Stimulated activated CD4-positive, alpha-beta T cell treated with anti-CD3 and anti-CD28 coated beads, Interleukin-1b, Interleukin-23, amount 100 ng/mL, for 24 hours (primary cell): ENCODE measurements at places on chromosomes 16 and 17.

- DNase-seq: no peak
Observed at GRCh38 chr17:7560172-7561027, 1.3 kb upstream of the SENP3 start.

GRCh38 chr16:65905331-65905730 lies 461.2 kb upstream of the CDH5 start:
- no peak for DNase-seq

DNA sequence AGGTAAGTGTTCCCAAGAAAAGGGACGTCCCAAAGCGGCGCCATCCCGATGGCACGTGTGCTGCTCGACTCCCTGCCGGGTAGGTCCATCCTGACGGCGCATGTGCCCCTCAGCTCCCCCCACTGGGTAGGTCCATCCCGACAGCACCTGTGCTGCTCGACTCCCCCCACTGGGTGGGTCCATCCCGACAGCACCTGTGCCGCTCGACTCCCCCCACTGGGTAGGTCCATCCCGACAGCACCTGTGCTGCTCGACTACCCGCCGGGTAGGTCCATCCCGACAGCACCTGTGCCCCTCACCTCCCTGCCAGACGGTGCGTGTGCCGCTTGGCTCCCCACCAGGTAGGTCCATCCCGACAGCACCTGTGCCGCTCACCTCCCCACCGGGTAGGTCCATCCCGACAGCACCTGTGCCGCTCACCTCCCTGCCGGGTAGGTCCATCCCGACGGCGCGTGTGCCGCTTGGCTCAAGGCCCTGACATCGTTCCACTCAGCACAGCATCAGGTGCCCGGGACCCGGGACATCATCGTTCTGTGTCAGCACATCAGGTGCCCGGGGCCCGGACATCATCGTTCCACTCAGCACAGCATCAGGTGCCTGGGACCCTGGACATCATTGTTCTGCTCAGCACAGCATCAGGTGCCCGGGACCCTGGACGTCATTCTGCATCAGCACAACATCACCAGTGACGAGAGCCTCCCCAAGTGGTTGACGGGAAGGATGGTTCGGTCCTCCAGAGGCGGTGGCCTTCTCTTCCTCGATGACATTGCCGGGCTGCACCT lies 5.7 kb upstream of the FN3K start:
- DNase-seq: no peak

DNA sequence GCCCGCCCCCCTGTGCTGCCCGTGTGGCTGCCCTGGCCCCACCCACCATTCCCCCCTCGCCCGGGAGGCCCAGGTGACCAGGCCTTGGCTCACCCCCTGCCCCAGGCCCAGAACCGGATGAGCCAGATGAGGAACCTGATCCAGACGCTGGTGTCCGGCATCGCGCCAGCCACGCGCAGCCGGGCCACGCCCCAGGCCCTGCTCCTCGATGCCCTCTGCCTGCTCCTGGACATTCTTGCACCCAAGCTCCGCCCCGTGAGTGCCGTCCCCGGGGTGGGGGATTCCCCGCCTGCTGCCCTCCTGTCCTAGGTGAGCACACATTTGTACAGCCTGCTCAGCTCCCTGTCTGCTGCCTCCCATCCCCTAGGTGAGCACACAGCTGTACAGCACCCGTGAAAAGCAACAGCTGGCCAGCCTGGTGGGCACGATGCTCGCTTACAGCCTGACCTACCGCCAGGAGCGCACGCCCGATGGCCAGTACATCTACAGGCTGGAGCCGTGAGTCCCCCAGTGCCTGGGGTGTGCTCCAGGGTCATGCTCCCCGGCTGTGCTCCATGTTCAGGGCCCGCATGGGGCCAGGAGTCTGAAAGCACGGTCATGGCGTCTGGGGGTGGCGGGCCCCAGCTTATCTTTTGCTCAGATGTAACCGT lies 4.8 kb downstream of the GNG13 start:
- no peak for DNase-seq

GRCh38 chr16:739560-740458 lies 988 bp downstream of the CIAO3 start:
- no peak for DNase-seq

- no peak for DNase-seq
Observed at GRCh38 chr16:81592353-81592866, 147.8 kb downstream of the CMIP start.

GRCh38 chr16:2915196-2915929 lies 3.6 kb downstream of the FLYWCH1 start:
- no peak for DNase-seq

DNA sequence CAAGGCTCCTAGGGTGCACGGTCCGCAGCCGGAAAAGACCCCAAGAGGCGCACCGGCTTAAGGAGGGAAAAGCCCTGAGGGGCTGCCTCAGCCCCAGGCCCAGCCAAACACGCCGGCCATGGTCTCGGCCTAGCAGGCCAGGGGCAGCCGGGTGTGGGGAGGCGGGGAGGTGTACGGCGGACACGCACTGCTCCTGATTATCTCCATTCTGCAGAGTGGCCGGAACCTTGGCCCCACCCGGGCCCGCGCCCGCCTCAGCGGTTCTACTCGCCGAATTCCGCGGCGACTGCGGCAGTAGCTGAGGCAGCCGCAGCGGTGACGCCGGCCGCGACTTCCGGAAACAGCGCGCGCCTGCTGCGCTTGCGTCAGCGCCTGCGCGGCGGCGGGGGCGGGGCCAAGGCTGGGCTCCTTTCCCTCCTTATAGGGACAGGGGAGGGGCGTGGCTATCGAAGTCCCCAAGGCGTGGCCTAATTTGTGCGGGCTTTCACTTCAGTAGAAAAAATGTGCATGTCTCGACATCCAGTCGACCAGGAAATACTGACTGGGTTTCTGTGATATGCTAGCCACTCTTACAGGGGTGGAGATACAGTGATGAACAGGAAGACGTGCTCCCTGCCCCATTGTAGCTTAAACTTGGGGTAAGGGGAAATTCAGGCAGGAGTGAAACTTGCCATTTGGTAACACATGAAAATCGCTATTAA lies at the start of gene PARN:
Gene PARN (minus strand): TSS at position 342 of the 701 bp plus-strand sequence. CDS start 135 bp downstream, at position 207.
- peak; percentile 98 for DNase-seq

DNA sequence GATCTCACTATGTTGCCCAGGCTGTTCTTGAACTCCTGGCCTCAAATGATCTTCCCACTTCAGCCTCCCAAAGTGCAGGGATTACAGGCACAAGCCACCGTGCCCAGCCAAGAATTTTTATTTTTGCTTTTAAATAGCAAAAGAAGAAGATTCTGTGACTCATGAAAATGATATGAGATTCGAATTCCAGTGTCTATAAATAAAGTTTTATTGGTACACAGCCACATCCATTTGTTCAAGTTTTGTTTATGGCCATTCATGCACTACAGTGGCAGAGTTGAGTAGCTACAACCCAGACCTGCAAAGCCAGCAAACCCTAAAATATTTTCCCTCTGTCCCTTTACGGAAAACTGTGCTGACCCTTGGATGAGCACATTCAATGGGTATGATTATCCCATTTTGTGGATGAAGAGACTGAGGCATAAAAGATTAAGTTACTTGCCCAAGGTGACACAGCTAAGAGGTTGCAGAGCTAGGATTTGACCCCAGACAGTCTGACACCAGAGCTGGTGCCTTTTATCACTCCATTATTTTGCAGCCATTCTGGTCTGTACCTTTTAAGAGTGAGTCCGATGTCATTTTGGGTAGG lies 34.2 kb downstream of the SCNN1G start:
- DNase-seq: no peak

- DNase-seq: no peak
Observed at GRCh38 chr17:76918811-76919210, 50.6 kb downstream of the MGAT5B start.

DNA sequence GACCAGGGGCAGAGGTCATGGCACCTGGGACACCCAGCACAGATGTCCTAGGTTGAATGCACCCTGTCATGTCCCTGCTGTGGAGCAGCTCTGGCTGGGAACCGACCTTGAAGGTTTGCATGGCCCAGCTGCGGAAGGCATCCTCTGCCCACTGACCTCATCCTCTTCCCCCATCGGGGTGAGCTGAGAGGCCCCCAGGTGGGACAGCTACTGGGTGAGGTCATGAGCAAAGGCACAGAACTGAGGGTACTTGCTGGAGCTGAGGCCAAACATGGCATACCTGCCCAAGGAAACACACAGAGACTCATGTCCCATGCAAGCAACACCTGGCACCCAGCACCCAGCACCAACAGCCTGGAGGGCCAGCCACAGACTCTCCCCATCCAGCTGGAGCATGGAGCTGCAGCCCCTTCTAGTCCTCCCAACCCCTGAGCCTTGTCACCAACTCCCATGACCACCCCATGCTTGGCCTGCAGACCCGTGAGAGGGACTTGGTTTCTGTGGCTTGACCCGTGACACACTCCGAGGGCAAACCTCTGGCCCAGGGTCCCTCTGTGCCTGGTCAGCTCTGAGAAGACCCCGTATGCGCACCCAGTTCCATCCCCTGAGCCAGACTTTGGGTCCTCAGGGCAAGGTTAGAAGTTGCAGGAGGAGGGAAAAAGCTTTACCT lies 33.1 kb downstream of the LGALS9 start:
- no peak for DNase-seq

GRCh38 chr17:40447806-40448205 lies 4.6 kb downstream of the IGFBP4 start:
- no peak for DNase-seq

DNA sequence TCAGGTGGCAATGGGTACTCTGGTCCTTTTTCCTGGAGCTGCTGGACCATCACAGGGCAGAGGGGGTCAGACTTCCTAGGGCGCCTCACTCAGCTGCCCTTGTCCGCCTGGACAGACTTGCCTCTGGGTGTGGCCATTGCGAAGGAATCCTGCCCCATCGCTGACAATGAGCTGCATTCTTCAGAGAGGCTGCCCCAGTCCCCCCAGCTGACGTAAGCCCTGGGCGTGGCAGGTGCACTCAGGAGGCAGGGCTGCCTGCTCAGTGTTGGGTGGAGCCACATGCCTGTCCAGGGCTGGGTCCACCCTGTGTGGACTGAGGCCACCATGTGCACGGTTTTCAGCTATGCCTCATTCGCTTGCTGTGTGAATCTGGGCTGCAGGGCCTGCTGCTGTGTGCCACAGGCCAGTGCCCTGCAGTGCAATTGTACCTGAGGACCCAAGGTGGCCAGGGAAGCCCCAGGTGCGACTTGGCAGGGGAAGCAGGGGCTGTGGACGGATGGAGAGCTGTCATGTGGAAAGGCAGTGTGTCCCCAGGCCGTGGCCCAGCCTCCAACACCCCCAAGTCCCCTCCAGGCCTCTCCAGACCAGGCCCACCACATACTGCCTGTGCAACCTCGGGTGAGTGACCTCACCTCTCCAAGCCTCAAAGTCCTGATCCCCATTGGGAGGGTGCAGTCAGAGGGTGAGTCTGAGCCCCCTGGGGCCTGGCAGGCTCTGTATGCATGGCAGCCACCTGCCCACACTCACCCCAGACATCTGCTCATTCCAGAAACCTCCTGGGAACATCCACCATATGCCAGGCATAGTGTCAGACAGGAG lies 14.0 kb upstream of the MPRIP start:
- DNase-seq: no peak

DNA sequence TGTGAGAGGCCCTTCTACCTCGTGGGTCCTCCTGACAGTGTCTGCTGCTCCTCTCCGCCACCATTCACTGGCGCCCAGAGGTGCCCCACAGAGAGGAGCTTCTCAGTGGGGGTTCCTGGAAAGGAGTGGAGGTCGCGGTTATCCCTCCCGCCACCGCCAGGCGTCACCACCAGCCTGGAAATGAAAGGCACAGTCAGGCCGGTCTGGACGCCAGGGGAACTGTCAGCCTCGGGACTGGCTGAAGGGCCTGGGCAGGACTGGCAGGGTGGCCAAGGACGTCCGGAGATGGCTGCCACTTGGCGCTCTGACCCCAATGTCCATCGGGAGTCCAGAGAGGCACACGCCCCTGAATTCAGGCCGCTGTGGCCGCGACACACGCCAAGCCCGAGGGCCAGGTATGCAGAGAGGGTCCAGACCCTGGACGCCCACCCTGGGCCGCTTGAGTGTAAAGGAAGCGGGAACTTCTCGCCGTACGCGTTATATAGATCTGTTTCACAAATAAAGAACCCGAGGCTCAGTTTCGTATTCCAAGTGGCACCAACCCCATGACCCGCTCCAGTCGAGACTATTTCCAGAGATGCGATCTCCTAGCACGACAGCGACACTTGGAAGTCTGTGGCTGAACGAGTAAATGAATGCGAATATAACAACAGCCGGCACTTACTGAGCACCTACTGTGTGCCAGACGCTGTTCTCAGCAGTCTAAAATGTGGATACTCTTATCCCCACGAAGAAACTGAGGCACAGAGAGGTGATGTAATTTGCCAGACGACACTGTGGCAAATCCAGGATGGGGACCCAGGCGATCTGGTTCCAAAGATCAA lies 7.6 kb upstream of the NXPH3 start:
- DNase-seq: peak; percentile 79

GRCh38 chr16:69466547-69466946 lies 42.1 kb downstream of the CYB5B start:
- no peak for DNase-seq

- no peak for DNase-seq
Observed at GRCh38 chr16:89046491-89046890, 47.2 kb upstream of the ACSF3 start.

DNA sequence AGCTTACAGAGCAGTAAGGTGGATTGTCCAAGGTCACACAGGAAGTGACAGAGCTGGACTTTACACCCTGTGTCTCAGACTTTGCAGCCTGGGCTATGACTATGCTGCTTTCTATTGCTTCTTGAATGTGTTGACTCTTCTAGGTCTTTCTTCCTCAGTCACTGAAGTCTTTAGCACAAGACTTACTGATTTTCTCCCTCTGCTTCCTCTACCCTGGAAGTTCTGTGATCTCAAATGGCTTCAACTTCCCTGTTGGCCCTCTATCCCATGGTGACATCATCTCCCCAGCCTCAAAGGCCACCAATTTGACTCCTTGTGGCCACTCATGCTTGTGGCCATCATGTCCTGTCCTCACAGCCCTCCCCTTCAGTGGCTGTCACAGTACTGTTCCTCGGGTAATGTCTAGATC lies 181.3 kb downstream of the HS3ST3A1 start:
- DNase-seq: no peak

- DNase-seq: no peak
Observed at GRCh38 chr16:58009856-58010416, 8.7 kb downstream of the USB1 start.

DNA sequence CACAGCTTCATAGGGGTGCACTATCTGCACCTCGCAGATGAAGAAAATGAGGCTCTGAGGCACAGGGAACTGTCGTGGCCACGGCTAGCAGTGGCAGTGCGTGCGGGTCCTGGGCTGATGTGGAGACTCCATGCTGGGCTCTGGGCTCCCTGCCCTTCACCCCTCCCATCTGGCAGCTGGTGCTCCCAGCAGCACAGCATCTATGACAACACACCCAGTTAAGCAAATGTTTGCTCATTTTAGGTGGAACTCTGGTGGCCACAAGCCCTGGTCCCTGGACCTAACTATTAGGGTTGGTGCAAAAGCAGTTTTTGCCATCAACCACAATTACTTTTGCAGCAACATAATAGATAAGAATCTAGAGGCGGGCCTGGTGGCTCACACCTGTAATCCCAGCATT lies 30.9 kb downstream of the IFT140 start:
- DNase-seq: no peak

GRCh38 chr16:78500659-78501270 lies 401.3 kb downstream of the WWOX start:
- no peak for DNase-seq

DNA sequence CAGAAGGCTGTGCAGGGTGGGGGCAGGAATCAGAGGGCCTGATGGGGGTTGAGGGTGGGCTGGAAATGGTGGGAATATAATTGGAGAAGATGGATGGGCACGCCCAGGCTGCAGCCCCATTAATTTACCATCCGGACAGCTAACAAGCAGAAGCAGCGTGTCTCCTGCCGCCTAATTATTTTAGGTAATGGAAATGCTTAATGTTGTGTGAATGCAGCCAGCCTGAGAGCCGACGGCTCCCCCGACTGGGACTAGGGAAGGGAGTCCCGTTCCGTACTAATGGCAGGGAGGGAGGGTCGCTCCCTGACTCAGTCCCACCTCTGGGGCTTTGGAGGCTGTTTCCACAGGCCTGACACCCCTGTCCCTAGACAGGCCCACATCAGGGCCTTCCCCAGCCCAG lies 4.7 kb upstream of the OVCA2 start:
- DNase-seq: no peak
